ENCODE measurements at places on chromosomes 5 and 9.
A peak's percentile ranks its signal among the peaks of the same experiment; 100 is the strongest.

- no peak for DNase-seq
These were observed 86.5 kb upstream of the PRLR start for GRCh38 chr5:35316611-35317274.

DNA sequence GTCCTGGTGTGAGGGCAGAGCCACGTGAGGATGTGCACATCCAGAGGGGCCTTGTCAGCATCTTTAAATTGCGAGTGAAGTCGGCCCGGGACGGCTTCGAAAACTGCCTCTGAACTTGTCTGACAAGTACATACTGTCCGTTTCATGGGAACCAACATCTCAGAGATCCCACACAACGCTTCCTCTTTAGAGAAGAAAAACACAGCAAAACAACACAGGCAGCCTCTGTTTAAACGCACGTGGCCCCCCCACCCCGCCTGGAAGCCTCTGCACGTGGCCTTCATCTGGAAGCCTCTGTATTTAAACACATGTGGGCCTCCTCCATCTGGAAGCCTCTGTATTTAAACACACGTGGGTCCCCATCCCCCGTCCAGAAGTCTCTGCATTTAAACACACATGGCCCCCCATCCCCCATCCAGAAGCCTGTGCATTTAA, 29.2 kb downstream of the CEP72 start:
- no peak for DNase-seq

- no peak for DNase-seq
These were observed 2.9 kb downstream of the ANKDD1B start for GRCh38 chr5:75614176-75614575.

DNA sequence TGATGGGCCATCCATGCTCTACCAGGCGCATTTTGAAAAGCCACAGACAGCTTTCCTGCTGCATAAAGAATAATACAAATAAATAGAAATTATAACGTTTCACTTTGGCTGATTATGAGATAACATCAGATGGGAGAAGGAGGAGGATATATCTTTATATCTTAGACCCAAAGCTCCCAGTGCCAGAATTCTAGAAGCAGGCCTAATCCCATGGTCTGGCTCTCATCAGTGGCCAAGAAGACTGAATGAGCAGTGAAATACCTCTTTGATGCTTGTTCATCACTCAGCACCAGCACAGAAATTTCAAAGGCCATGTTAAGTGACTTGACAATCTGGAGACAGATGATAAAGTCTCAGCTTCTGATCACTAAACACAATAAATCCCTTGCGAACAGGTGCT, 107.6 kb downstream of the PPP2R2B start:
- no peak for DNase-seq

DNA sequence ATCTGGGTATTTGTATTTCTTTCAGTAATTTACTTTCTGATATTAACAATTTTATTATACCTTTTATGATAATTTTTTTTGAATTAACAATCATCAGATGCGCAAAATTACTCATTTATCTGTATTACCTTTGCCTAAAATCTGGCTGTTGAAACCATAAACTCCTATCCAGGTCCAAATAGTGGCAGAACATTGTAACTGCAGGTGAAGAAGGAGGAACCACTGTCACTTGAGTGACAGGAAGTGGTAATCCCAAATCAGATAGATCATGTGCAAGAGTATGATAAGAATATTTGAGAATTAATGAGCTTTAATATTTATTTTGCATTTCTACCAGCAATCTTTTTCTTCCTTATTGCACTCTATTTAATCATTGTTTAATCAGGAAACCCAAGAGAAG, 139.3 kb upstream of the TLE4 start:
- DNase-seq, result no peak

DNA sequence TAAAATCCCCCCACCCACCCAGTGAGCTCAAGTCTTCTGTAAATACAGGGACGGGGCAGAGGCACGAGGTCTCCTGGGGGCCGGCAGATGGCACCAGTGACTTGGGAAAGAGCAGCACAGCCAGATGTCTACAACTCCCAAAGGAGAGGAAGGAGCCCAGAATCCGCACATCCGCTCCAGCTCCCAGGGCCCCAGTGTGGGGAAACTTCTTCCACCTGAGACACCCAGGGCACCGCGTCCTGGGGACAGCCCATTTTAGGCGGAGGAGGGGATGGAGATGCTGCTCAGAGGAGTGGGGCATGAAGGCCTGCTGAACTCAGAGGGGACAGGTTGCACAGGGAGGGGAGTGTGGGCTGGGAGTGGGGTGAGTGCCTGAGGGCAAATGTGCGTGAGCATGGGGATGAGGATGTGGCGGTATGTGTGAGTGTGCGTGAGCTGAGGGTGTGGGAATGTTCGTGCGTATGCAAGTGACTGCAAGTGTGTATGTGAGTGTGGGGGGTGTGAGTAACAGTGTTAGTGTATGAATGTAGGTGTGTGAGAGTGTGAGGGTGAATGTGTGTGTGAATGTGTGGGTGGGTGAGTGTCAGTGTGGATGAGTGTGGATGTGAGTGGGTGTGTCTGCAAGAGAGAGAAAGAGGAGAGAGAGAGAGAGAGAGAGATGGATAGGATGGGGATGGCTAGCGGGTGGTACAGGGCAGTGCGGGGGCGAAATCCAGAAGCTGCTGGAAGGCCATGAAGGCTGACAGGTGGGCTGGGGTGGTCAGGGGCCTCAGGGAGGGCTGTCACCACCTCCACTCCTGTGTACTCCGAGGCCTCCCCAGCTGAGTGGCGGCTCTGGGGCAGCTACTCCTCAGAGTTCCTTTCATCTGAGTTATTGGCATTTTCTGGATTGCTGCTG, 63.5 kb downstream of the DUSP1 start:
- peak; percentile 61 for DNase-seq

DNA sequence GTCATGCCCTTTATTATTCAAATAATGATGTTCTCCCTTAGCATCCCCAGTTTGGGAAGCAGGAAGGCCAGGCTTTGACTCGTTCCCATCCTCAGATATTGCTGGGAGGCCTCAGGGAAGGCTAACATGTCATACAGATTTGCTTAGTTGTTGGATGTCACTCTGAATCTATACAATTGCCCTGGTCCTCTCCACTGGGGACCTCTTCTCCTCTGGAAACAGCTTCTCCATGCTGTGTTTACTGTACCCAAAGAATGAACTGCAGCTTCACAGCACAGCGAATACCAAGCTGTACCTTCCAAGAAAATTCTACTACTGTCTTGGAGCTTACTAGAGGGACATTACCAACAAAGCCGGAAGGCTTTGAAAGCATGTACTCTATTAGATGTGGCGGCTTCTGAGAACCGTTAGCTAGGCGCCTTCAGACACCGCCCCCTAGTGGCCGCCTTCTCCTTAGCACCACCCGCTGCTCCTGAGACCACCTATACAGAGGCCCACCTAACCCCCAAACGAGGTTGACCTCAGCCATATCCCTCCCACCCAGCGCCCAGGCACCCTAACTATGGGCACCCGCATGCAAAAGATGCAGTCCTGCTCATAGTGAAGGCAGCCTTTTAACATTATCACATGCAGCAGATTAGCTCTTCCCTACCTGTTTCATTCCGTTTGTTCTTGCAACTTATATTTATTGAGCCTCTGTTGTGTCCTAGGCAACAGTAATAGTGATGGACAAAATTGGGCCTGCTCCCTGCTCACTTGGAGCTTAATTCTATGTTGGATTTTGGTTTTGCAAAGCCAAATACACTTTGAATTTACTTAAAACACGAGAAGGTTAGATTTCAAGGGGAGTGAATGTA, 34.9 kb upstream of the FOXI1 start:
- no peak for DNase-seq

Data from RCC 7860 (cell line).